ENCODE measurements at places on chromosomes 2 and 18.

DNA sequence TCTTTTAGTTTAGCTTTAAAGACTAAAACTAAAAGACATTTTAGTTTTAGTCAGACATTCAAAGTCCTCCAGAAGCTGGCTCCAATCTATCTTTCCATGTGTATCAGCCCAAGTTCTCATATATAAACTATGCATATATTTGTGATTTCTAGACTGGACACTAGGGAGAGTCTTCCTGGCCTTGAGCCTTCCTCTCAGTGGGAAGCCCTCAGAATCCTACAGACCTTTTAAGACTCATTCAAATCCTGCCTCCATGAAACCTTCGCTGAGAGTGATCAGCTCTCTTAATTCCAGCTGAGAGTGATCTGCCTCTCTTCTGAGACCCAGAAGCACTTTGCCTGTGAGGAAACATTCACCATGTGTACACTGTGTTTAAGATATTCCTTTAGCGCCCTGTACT is 452.7 kb downstream of the TGIF1 start:
- no peak for DNase-seq

- DNase-seq = no peak
Measured at GRCh38 chr2:29951576-29951975, 30.2 kb upstream of the ALK start.

- DNase-seq = no peak
Measured at GRCh38 chr2:132979339-132980093, 309.5 kb upstream of the LYPD1 start.

GRCh38 chr2:39697454-39697853 is 31.7 kb downstream of the TMEM178A start:
- DNase-seq = no peak

GRCh38 chr2:113877711-113878598 is 11.9 kb upstream of the ACTR3 start:
- DNase-seq = no peak

DNA sequence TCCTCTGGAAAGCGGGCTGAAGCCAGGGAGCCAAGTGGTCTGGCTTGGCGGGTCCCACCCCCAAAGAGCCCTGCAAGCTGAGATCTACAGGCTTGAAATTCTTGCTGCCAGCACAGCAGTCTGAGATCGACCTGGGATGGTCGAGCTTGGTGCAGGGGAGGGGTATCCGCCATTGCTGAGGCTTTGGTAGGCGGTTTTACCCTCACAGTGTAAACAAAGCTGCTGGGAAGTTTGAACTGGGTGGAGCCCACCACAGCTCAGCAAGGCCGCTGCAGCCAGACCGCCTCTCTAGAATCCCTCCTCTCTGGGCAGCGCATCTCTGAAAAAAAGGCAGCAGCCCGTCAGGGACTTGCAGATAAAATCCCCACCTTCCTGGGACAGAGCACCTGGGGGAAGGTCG is 12.6 kb upstream of the FLACC1 start:
- DNase-seq = no peak

GRCh38 chr2:352696-353095 is 64.8 kb upstream of the ALKAL2 start:
- DNase-seq = no peak

DNA sequence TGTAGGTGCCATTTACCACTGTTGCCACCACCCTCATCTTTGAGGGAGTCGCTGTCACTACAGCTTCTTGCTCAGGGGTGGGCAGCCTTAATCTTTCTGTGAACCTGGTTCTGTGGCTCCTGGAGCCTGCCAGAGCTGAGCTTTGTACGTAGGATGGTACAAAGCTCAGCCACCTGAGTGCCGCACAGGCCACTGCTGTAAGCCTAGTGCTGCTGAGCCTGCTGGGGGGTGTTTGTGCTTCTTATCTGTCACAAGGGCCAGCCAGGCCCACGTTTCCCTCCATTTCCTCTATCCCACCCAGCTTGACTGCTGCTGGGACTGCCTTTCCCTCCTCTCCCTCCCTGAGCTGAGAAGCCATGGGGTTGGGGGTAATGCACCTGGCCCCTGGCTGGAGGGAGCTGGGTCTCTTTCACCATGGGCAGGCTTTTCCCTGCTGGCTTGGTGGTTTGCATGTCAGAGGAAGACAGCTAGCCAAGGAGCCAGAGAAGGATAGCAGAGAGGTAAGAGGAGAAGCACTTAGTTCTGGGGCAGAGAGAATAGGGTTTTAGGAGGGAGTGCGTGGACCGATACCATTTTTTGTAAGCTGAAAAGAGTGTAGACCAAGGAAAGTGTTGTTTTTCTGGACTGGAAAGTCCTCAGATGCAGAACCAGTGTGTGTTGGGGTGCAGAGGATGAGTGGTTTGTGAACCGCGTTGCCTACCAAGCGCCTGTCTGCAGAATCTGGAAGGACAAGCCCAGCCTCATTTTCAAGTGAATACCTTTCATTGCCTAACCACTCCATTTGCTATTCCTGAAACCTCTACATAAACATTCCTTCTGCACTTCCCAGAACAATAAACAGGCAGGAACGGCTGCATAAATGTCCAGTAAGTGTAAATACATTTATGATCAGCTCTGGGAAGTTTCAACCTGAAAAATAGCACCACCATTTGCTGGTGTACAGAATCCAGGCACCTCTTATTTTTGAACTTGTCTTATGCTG is 45.1 kb upstream of the FHL2 start:
- no peak for DNase-seq

DNA sequence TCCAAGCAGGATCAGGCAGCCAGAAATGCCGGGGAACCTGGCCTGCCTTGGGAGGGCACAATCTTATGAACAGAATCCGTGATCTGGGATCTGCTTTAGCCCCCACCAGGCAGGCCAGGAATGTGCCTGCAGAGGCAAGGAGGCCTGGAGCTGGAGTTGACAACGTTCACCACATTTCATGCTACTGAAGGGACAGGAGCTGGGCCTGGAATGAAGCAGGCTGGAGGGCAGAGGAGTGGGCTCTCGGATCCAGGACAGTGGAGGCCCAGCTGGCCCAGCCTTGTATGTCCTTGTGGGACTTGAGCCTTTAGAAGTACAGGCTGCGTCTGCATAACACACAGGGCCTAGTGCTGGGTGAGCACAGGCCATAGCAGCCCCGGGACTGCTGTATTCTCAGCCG is 91.8 kb downstream of the KLHL29 start:
- no peak for DNase-seq

DNA sequence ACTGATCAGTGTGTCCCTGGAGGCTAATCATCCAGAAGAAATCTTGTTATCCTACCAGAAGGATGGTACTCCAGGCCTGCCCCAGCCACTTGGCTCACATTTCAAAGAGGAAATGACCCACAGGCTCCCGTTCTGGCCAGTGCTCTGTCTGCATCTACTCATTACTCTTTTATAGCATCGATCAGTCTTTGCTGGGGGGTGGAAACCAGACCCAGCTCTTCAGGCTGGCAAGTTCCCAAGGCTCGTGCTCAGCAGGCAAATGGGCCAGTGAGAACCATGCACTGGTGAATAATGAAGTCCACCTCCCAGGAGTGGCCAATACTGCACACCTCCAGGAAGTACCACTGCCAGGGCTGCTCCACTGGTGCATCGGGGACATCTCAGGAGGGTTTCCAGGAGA is 38.8 kb downstream of the DNER start:
- no peak for DNase-seq

DNA sequence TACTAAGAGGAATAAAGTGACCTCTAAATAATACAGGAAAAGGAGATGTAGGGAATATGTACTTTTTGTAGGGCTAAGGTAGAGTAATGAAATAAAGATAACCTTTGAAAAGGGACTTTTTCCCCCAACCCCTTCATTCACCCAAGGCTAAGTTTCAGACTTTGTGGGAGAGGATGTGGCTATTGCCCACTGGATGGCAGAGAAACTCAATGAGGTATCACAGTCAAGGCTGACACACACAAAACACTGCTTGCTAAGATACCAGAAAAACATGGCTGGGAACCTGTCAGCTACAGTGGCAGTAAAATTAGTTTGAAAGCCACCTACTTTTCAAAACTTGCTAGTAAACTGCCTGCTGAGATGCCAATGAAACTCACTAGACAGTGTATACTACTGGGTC is 158.8 kb upstream of the WDSUB1 start:
- no peak for DNase-seq

GRCh38 chr2:182949572-182950189 is 83.2 kb upstream of the FRZB start:
- DNase-seq = no peak

Data from central memory CD8-positive, alpha-beta T cell (primary cell).